SJSA1 (cell line): ENCODE measurements at places on chromosomes 2 and 18. TPM values are rescaled to one million over a fixed set of nuclear protein-coding genes. Genes with fewer than 3 reads are reported as not detected.

- DNase-seq: no peak
These were observed 124.7 kb upstream of the PPP1CB start for GRCh38 chr2:28626891-28627421.

GAL3ST2 gene
- not detected in 2 replicates for total RNA-seq

GRCh38 chr2:176405477-176405876 lies 136.2 kb downstream of the MTX2 start:
- no peak for DNase-seq

XIRP2 gene
- not detected in 2 replicates for total RNA-seq

NYAP2 gene
- not detected in 2 replicates for total RNA-seq

DNA sequence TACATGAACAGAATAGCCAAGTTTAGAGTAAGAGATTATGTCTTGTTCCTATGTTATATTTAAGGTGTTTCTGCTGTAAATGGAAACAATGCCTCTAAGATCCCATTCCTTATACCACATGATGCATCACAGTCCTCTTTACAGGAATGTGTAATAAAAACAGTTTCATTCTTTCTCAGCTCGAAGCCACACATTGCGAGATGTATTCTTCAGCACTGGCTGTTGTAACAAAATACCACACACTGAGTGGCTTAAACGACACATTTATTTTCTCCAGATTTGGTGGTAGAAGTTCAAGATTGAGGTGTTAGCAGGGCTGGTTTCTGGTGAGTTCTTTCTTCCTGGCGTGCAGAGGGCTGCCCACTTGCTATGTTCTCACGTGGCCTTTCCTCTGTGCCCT lies 246.2 kb downstream of the SOCS6 start:
- peak; percentile 80 for DNase-seq

- no peak for DNase-seq
These were observed 92.2 kb downstream of the LBH start for GRCh38 chr2:30323499-30323898.

CCDC150 gene
- 12.2 and 15.3 TPM in 2 replicates for total RNA-seq

GREB1 gene
- not detected in 2 replicates for total RNA-seq

DNA sequence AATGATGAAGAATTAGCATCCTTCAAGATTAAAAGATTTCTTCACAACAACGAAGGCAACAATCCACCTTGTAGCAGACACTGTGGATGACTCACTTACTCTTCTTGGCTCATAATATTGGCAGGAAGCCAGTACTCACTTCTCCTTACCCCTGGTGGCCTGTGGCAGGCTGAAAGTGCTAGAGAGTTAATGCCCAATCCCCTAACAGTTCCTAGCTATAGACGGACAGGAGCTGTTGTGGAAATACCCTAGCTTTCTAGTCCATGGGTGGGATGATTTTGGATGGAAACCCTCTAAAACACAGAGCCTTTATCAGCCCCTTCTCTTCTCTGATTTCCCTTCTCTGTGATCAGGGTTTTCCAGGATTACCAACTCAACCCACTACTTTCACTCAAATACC lies 128.6 kb upstream of the NYAP2 start:
- DNase-seq: peak; percentile 16

DNA sequence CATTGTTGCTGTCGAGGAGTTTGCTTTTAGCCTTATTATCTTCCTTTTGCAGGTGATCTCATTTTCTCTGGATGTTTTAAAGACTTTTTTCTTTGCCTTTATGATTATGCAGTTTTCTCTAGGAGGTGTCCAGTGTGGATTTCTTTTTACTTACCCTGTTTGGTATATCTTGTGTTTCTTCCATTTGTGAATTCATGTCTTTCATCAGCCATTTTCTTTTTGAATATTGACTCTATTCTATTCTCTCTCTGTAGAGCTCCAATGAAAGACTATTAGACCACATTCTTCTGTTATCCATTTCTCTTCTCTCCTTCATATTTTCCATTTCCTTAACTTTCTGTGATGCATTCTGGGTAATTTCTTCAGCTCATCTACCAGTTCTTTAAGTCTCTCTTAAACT lies 34.4 kb downstream of the CDK15 start:
- DNase-seq: no peak

DNA sequence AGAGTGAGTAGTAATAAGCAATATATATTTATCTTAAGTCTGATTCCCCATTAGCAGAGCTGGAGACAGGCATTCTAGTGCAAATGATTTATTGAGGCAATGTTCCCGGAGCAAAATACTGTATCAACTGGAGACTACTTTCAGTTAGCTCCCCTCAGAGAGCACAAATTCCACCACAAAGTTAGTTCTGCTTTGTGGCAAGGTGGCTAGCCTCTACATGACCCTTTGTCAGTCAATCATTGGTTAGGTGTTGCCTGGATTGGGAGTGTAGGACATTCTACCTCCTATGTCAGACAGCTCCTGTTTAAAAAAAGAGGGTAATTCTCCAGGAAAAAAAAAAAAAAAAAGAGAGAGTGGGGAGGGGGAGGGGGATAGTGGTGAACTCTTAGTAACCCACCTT lies 402.2 kb downstream of the NR4A2 start:
- no peak for DNase-seq

GRCh38 chr2:37337620-37338280 lies 6.7 kb upstream of the QPCT start:
- DNase-seq: no peak

DNA sequence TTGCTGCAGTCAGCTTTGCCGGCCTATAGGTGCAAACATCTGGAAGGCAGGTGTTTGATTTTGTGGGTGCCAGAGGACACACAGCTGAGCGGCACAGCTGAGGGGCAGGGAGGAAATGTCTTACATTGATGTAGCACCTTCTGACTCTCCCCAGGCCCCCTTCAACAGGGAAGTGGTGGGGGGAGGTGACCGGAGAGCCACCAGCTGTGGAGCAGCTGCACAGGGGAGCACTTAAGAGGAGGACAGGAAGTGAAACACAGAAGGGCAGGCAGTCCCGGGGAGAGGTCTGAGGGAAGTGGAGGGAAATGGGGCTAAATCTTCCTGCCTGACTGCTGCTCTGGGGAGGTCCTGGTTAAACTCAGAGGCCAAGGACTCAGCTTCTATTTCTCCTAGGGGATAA lies 409.1 kb downstream of the TNS1 start:
- DNase-seq: no peak

- DNase-seq: no peak
These were observed 66.9 kb downstream of the STK39 start for GRCh38 chr2:168180483-168180882.

PIGN gene
- 35.3 and 36.4 TPM in 2 replicates for total RNA-seq

FLACC1 gene
- 0.58 and 0.75 TPM in 2 replicates for total RNA-seq

DNA sequence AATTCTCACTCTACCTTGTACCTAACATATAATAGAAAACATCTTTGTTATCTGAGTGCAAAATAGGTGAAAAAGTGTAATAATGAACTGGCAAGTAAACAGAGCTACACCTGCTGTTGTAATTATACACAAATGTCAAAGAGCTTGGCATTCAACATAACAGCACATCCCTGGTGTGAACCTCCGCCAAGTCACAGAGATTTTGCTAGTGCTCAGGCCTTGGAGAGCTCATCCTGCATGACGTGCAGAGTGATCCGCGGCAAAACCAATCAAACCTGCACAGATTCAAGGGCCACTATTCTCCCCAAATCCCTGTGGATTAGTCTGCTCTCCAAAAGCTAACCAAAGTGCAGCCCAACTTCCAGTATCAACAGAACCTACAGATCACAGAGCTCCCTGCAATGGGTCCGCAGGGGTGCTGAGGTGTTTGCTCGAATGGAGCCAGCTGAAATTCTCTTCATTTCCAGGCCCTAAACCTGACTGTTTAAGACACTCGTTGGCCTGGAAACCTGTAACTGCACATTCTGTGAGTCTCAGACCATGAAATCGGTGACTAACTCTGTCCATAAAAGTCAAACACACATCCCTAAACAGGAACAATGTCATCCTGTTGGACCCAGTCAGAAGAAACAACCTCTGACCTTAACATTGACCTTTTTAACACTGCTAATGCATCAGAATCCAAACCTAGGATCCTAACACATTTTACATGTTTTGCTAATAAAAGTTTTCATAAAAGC lies 111.8 kb downstream of the EPB41L3 start:
- DNase-seq: no peak

FHOD3 gene
- total RNA-seq: 0.53 TPM in 1 of 2 replicates, not detected in the other

- no peak for DNase-seq
These were observed 9.4 kb downstream of the KHK start for GRCh38 chr2:27095745-27096651.

GRCh38 chr2:158539176-158540005 lies 82.6 kb downstream of the PKP4 start:
- DNase-seq: no peak

DNA sequence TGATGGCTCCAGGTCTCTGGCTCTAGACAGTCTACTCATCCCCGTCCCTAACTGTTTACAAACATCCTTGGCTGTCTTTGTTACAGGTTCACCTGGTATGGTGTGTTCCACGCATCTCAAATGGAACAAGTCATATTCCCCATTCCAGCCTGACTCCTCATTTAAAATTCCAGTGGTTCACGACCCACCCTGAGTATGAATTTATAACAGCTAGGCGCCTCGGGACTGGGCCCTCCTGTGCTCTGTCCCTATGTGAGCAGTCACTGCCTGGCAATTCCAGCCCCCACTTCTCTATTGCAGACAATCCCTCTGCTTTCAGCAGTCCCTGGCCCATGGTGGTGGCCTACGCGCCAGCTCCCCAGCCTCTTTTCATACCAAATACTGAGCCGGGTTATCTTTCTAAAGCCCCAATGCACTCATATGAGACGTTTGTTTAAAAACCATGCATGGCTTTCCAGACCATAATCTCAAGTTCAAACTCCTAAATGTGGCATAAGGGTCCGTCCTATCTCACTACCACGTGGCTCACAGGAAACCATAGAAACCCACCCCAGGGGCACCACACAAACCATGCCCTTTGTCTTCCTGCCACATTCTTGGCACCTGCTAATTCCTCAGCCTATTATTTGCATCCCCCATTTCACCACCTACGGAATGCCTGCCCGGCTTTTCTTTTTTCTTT lies 1.6 kb downstream of the SERPINB8 start:
- DNase-seq: no peak

GRCh38 chr2:14313341-14313740 lies 319.2 kb upstream of the LRATD1 start:
- DNase-seq: no peak

DNA sequence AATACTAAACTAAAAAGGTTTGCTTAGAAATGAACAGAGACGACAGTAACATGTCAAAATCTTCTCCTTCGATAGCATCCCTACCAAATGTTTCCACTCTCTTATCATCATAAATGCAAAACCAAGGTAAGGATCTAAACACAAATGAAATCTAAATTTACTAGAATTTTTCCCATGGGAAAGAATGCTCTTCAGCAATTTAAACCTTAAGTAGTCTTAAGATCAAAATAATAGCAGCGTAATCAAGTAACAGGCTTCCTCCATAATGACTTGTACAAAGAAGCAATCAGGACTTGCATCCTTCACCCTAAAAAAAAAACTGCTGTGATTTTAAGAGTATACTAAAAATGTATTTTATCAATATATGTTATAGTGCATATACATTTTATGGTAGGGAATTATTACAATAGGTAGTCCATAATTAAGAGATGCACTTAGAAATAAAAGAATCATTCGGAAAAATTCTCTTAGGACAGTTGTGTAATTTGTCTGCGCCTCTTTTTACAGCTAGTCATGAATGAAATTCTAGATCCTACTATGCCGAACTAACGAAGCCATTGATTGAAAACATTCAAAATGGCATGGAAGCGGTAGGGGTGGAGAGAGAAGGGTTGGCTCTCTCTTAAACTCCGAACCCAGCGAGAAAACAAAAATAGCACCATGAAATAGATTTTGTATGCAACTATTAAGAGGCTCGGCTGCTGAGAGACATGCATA lies 1.3 kb downstream of the PGAP1 start:
- no peak for DNase-seq

DNA sequence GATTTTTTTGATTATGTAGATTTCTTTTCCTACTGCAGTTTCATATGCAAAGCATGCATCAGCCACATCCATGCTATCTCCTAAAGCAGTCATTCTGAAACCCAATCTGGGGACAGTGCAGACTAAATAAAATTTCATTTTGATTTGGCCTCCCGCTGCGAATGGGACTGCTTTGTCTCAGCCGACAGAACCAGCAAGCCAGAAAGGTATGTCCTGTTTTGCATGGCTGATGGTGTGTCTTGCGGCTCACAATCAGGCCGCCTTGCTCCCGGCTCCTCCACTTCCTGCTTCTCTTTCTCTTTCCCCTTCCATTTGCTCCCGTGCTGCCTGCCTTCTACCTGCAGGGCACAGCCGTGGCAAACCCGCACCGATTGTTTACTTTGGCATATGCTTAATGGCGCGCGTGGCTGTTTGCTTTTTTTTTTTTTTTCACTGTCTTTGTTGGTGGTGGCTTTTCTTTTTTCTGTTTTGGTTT lies 419.6 kb upstream of the POU3F3 start:
- DNase-seq: no peak

- no peak for DNase-seq
These were observed 54.0 kb downstream of the DNER start for GRCh38 chr2:229660391-229660790.

DNA sequence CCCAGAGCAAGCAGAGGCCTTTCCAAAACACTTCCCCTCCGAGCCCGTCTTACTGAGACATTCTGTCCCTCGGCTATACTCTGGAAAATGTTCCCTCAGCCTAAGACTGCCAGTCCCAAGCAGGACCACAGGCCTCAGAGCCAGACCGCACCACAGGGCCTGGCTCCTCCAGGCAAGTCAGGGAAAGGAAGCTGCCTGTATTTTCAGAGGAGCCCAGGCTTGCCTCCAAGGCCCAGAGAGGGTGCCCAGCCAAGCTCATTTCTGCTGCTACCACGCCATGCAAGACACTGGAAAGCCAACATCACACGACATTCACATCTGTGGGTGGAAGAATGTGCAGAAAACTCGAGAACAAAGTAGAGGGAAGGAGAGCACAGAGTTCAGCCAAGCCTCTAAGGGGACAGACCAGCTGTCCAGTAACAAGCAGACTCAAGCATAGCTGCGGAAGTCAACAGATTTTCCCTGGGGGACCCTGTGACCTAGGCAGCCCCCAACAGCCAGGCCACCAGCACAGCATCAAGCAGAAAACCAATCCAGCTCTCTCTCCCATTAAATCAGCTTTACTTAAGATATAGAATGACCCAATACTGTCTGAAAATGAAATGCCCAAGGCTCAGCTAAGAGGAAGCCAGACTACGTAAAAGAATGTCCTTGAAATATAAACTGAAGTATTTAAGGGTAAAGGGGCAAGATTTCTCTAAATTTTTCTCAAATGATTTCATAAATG lies 123.9 kb downstream of the ZFP36L2 start:
- no peak for DNase-seq

GRCh38 chr2:28652217-28652616 lies 99.4 kb upstream of the PPP1CB start:
- no peak for DNase-seq

ESPNL gene
- total RNA-seq: 3.5 and 6.9 TPM in 2 replicates

GRCh38 chr2:27082773-27083409 lies 3.7 kb upstream of the KHK start:
- no peak for DNase-seq

DNA sequence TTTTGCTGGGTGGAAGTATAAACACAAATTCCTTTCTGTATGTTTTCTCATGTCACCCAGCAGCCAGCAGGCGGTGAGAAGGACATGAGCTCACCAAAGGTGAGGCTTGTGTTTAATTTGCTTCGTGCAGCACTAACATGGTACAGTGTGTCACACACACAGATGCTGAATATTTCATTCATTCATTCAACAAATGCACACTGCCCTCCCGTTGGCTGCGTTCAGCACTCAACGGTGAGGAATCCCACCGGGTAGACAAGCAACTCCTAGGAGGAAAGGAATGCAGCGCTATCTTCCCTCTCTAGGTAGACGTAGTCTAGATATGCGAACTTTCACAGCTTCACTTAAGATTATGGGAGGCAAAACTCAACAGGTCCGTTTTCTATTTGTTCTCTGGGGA lies 85.1 kb downstream of the LONRF2 start:
- DNase-seq: no peak

- DNase-seq: no peak
These were observed 145.1 kb upstream of the PID1 start for GRCh38 chr2:229416116-229416694.
